ENCODE measurements at places on chromosomes 4 and X.

- no peak for DNase-seq
These were observed 105.6 kb downstream of the LNX1 start for GRCh38 chr4:53485658-53486040.

GRCh38 chr4:956531-957230 is 16.7 kb downstream of the DGKQ start:
- DNase-seq: no peak

DNA sequence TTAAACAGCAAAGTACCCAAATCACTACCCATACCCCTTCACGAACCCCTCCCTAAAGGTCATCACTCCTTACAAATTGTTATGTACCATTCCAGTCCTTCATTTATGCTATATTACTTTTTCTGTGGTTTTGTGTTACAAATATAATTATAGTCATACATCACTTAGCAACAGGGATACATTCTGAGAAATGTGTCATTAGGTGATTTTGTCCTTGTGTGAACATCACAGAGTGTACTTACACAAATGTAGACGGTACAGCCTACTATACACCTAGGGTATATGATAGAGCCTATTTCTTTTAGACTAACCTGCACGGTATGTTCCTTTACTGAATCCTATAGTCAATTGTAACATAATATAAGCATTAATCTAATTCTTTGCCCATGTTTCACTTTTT is 61.9 kb downstream of the ASB9 start:
- no peak for DNase-seq

GRCh38 chr4:153018684-153019083 is 82.6 kb downstream of the FHDC1 start:
- no peak for DNase-seq

- DNase-seq: no peak
These were observed 203.0 kb upstream of the GK2 start for GRCh38 chr4:79611026-79611425.

DNA sequence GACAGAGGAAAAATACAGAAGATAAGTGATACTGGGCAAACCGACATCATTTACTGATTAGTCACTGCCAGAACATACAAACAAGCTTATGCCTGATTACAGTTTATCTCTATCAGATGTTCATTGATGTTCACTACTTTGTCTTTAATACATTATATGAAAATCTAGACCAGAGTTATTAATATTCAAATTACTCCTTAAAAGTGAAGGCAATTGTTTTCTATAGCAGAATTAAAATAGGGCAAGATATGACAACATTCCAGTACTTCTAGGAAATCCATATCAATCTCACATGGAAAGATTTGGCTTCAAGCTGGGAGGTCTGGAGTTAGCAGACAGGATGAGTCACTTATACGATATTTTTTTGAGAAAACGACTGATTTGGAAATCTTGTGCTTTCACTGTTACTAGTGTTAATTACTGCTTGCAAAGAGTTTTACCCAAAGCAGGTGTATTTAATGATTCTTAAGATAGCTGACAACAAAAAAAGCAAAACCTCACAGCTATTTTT is 31.8 kb downstream of the HPGD start:
- DNase-seq: no peak

- DNase-seq: no peak
These were observed 9.4 kb downstream of the UVSSA start for GRCh38 chr4:1356181-1356998.

GRCh38 chr4:129453524-129454200 is 357.7 kb downstream of the C4orf33 start:
- no peak for DNase-seq

DNA sequence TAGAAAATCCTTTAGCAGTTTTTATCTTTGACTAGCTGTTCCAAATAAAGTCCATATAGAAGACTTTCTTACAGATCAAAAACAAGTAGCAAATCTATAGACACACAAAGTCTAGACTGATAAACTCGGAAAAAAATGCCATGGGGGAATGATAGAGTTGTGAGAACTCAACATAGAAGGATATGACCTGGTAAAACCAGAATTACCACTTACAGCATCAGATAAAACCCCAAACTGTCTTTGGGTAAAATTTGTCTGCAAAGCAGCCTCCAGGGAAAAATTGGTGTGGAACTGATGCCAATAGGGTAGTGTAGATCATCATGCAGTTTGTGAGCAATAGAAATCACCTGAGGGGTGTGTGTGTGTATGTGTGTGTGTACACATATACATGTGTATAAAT is 579.1 kb downstream of the SPOCK3 start:
- no peak for DNase-seq

- no peak for DNase-seq
These were observed 150.8 kb upstream of the ARX start for GRCh38 chrX:25166546-25166945.

DNA sequence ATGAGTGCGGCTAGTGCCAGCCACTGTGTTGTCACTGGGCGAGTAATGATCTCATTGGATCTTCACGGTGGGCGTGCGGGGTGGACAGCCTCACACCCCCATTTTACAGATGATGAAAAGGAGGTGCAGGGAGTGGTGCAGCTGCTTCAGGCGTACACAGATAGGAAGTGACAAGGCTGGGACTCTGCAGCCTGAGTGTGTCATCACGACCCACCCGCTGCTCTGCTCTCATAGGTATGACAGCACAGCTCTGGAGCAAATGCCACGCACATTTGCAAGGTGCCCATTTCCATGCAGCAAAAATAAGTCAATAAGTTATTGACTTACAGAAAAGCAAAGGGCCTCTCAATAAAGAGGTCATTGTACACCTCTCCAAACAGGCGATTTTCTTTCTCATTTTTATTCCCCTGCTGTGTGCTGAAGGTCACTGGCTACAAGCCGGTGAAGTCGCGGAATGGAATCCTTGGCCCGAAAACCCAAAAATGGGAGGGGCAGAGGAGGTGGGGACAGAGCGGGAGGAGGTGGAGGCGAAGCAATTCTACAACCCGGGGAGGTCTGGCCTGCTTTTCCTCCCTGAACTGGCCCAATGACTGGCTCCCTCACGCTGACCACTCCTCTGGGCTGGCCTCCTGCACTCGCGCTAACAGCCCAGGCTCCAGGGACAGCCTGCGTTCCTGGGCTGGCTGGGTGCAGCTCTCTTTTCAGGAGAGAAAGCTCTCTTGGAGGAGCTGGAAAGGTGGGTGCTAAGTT is at the start of gene SOD3:
Gene SOD3 (plus strand): TSS at position 658 of the 750 bp plus-strand sequence. CDS start 3,949 bp downstream, outside the sequence.
- no peak for DNase-seq

All from stimulated activated CD4-positive, alpha-beta T cell treated with anti-CD3 and anti-CD28 coated beads, Interleukin-12 subunit alpha, Interleukin-12 subunit beta, amount 100 ng/mL, for 24 hours (primary cell).